HCT116 (cell line): ENCODE measurements at places on chromosomes 16 and 17. TPM values are rescaled to one million over a fixed set of nuclear protein-coding genes. Genes with fewer than 3 reads are reported as not detected.

DNA sequence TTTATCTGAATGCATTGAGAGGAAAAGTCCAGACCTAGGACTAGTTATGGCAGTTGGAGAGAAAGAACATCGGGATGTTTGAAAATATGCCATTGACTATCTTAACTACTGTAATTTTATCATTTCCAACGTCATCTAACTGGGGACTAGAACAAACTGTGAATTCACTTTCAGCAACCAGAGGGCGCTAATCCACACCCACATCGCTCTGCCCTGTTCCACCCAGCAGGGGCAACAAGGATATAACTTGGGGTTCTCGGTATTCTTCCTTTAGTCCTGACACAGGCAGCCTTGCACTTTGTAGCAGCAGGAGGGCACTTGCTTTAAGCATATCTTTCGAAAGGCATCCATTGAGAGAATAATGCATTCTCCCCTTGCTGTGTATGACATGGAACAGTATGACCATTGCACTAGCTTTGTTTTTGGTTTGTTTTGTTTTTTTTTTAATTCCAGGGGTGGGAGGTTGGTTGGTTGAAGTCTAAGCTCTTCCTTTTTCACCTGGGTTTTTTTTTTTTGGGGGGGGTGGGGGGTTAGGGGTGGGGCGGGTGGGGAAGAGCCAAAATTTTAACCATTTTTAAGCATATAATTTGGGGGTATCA lies 31.5 kb downstream of the SIAH1 start:
- no peak overlapping the region for H3K27ac ChIP-seq
- H3K4me3 ChIP-seq: no peak overlapping the region
- H3K4me1 ChIP-seq: no peaks in the 10 kb centered on the region; the same call in 1 of the 2 replicates
- H3K36me3 ChIP-seq: peaks cover 9% of the 10 kb centered on the region; the same call in 1 of the 2 replicates
- peak; percentile 51 for DNase-seq

- DNase-seq: no peak
- H3K27me3 ChIP-seq: no peaks in the 10 kb centered on the region
- H3K4me1 ChIP-seq: peaks cover 5% of the 10 kb centered on the region; the same call in 1 of the 2 replicates
- H3K27ac ChIP-seq: no peak overlapping the region
These were observed 6.2 kb downstream of the ATP6V0D1 start for GRCh38 chr16:67474551-67475455.

DNA sequence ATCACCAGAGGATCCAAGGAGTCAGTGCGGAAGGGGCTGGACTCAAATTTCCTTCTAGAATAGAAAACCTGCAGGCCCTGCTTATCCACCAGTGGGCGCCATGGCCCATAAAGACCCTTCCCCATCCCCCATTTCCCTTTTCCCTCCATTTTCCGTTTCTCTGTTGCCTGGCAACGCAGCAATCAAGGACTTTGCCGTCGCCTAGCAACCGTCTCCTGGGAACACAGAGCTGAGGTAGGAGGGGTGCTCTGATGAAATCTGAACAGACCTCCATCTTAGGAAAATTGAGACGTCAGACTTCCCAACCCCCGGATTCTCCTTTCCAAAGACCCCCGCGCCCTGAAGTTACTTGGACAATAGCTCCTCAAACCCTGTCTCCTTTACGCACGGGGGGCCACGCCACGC lies 5.7 kb downstream of the DLG4 start:
- H3K4me1 ChIP-seq: peaks cover 49% of the 10 kb centered on the region
- H3K4me3 ChIP-seq: no peak overlapping the region
- H3K36me3 ChIP-seq: no peaks in the 10 kb centered on the region
- H3K27ac ChIP-seq: no peak overlapping the region
- no peaks in the 10 kb centered on the region for H3K27me3 ChIP-seq

DNA sequence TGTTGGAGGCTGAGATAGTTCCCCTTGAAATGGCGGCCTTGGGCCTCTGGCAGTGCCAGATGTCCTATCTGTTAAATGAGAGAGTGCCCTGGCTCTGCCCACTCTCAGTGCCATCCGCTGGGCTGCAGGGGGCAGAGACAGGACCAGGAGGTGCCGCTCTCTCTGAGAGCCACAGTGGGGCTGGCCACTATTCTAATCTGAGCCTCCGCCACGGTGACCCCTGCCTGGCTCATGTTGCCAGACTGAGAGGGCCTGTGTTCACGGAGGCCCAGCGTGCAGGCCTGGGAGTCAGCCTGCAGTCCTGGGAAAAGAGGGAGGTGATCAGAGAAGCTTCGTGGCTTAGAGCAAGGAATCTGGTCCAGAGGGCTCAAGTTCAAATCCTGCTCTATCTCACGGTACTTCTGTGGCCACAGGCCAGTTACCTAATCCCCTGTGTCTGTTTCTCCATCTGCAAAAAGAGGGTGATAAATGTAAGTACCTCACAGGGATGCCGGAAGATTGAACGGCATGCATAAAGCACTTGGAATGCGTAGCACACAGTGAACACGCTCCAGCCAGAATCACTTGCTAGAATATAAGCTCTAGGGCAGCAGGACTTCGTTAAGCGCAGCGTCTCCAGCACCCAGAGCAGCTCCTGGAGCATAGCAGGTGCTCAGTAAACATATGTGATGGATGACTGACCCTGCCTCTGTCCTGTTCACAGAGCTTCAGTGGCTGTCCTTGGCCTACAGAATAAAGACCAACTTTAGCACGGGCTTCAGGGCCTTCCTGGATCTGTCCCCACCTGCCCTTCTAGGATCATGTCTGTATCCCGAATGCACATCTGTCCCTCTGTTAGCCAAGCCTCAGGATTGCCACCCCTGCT lies 6.3 kb downstream of the ATP2A3 start:
- no peaks in the 10 kb centered on the region for H3K27me3 ChIP-seq
- no peak overlapping the region for H3K4me3 ChIP-seq
- H3K4me1 ChIP-seq: peaks cover 18% of the 10 kb centered on the region
- H3K27ac ChIP-seq: no peak overlapping the region
- H3K36me3 ChIP-seq: no peaks in the 10 kb centered on the region

The MYO15B gene
- total RNA-seq: 30.3 TPM
